ENCODE measurements at places on chromosomes 16 and 17.
A peak's percentile ranks its signal among the peaks of the same experiment; 100 is the strongest.

DNA sequence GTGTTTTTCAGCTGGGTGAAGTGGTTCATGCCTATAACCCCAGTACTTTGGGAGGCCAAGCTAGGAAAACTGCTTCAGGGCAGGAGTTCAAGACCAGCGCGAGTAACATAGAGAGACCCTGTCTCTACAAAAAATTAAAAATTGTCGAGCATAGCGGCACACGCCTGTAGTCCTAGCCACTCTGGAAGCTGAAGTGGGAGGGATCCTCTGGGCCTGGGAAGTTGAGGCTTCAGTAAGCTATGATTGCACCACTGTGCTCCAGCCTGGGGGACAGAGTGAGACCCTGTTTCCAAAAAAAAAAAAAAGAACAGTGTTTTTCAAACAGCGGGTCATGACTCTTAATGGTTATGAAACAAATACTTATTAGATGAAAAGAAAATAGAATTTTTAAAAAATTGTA is 2.3 kb upstream of the CYTH1 start:
- DNase-seq: no peak

DNA sequence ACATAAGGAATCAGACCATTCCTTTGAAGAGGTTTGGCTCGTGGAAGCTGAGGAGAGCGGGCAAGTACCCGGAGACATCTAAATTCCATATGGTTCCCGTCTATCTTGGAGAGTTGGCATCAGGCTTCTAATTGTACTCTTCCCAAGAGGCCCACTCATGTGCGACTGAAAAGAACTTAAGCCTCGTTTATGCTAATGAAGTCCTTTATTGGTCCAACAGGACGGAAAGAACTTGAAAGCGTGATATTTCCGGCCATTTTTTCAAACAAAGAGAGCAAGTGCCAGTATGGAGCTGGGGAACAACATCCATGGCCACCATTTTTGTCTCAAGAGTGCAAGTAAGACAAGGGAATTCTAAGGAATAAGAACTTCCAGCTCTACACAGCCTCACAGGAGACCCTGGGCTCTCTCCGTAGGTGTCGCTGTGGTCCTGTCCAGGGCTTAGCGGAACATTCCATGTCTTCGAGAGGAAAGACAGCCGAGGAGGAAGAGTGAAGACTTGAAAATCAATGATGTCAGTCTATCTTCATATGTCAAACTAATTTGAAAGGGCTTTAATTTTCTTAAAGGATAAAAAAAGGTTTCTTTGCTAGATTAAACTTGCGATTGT is 566.0 kb upstream of the PSMD7 start:
- DNase-seq: no peak

DNA sequence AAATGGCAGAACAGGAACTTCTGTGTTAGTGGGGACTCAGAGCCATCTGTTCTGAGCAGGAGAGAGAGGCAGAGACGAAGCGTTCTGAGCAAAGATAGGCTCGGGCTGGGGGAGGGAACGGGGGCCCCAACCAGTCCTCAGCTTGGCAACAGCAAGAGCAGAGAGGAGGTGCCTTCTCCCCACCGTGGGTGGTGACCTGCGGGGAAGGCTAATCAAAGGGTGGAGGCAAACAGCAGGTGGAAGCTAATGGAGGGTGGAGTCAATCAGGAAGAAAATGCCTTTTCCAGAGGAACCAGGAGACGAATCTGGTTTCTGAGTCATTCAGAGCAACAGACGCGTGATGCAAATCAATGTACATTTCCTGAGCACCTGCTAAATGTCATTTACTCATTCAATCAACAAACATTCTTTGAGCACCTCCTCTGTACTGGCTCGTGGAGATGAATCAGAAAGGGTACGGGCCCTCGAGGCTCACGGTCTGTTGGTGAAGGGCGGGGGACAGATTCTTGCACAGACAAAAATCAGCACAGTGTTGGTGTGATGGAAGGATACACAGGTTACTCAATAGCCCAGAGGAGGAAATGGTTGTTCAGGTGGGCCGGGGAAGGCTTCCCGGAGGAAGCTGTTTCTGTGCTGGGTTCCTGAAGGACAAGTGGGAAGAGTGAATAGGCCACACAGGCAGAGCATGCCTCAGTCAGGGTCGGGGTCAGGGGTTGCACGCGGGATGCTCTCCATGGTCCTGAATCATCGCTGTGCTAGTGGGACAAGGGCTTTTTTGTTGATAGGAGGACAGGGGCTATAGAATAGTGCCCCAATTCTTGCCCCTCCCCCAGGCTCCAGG is 5.7 kb upstream of the SPNS2 start:
- no peak for DNase-seq

GRCh38 chr17:69232650-69233049 is 4.0 kb upstream of the ABCA10 start:
- no peak for DNase-seq

DNA sequence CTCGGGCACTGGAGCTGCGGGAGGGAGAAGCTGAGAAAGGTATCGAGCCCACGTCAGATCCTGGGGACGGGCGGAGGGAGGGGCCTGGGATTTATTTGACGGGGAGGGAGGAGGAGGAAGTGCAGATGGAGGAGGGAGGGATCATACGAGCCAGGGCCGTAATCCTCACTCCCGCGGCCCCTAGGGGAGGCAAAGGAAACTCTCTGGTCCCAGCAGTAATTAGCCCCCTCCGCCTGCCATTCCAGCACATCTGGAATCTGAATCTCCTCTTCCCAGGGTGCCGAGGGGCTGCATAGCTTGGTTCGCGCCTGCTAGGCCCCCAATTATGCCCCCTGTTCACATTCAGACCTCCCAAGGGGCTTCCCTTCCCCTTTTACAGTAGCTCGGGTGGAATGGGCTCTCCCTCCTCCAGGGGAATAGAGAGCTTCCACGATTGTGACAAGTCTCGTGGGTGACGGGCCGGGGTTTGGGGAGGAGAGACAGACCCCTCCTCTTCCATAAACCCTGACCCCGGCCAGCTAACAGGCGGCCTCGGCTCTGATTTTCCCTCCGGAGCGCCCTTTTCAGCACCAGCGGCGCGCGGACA is at the start of gene SEZ6L2:
TSS of gene SEZ6L2 (minus strand) at position 35 of the 586 bp plus-strand sequence. CDS start 531 bp downstream, outside the sequence.
- DNase-seq: peak; percentile 90

DNA sequence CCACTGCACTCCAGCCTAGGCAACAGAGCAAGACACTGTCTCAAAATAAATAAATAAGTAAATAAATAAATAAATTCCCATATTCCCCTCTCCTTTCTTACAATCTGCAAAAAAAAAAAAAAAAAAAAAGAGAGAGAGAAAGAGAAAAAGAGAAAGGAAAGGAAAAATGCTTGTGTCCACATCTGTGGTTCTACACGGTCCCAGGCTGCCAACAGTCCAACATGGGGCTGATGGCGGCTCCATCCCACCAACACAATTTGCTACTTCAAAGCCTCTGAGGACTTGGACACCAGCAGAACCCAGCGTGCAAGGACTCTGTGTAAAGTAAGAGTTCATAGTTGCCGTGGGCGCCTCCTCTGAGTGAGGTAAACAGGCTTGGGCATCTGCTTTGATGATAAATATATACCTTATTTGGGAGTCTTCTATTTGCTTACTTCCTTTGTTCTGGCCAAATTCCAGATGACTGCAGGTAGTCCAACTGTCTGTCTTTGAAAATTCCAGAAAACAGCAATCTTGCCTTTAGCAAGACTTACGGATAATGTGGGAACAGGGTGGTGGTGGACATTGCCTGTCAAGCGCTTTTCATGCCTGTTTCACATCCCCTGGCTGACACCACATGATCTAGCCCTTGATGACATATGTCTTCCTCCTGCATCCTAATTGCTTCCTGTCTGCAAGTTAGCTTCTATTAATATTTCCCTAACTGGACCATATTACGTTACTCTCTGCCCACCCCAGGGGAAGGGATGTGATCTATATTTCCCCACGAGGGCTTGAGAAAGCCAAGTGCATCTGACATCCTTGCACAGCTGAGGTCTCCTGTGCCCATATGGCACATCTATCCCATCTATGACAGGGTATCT is 10.1 kb downstream of the LITAF start:
- no peak for DNase-seq

GRCh38 chr16:20504418-20504817 is 53.1 kb downstream of the ACSM2A start:
- DNase-seq: no peak

- no peak for DNase-seq
These were observed 571 bp downstream of the PRSS33 start for GRCh38 chr16:2786826-2787151.

- no peak for DNase-seq
These were observed 9.9 kb downstream of the NR1D1 start for GRCh38 chr17:40090237-40091119.

DNA sequence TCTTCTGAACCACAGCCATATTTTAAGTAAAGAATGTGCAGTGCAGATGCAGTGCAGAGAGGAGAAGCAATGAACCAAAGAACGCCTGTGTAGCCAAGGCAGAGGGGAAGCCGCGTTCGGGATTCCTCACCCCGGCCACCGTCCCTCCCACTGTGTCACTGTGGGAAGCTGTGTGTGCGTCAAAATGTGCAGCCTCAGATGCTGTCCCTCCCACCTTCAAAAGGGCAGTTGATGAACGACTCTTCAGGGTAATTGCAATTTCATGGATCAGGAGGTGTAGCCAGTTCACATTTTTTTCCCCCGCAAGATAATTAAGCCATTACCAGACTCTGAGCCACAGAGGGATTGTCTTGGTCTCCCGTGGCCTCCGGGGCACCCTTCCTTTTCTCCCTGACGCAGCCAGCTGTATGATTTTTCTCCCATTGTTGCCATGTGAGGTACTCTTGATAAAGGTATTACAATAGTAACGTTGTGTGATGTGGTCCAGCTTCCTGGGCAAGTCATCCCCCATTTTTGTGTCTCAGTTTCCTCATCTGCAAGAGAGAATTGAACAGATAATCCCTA is 190.0 kb downstream of the FOXL1 start:
- DNase-seq: no peak

GRCh38 chr16:64579712-64580111 is 542.2 kb downstream of the CDH11 start:
- no peak for DNase-seq

- DNase-seq: no peak
These were observed 6.6 kb upstream of the SPAG7 start for GRCh38 chr17:4974115-4974670.

DNA sequence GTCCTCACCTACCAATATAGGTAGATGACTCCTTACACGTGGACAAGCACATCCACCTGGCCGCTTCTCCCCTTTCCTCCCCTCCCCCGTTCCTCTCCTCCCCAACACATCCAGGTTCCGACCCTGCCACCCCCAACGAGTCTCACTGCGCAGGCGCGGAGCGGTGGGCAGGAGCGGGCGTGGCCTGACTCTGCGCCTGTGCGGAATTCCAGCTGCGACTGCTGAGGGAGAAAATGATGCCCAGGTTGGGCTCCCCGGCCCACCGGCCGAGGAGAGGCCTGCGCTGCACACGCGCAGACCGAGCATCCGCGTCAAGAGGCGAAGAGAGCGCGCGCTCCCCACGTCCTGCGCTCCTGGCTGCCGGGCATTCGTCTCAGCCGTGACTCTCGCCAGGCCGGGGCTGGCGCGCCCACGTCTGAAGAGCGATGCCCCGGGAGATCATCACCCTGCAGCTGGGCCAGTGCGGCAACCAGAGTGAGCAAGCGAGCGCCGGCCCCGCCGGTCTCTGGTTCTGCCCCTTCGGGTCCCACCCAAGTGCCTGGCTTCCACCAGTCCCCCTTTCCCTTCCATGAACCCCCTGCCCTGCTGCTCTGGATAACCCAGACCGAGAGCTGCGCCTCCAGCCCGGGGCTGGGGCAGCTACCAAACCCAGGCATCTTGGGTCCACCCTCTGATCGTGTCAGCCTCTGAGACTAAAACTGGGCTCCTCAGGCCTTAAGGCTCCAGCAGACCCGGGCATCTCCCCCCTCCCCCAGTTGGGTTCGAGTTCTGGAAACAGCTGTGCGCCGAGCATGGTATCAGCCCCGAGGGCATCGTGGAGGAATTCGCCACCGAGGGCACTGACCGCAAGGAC is at the start of gene TUBG2:
TSS of gene TUBG2 (plus strand) at position 206 of the 853 bp plus-strand sequence. CDS start at position 426, 220 bp downstream.
- DNase-seq: peak; percentile 54

DNA sequence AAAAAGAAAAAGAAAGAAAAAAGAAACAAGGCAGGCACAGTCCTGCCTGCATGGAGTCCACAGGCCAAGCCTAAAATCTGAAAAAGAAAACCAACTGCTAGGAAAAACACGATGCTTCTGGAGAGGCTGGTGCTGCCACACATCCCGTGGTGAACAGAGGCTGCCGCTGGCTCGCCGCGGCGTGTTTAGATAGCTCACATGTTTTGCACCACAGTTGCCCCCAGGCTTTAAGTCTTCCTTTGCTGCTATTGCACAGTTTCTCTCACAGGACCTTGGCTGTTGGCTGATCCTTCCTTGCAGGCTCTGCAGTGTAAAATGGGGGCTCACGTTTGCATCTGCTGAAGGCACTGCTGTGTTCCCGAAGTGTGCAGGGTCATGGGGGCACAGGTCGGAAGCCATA is 8.6 kb downstream of the SLC6A4 start:
- no peak for DNase-seq

GRCh38 chr16:17526956-17527937 is 56.5 kb upstream of the XYLT1 start:
- no peak for DNase-seq

- DNase-seq: no peak
These were observed 5.4 kb downstream of the CD2BP2 start for GRCh38 chr16:30349675-30350074.

- no peak for DNase-seq
These were observed 39.5 kb upstream of the ATP2A3 start for GRCh38 chr17:4003501-4004421.

DNA sequence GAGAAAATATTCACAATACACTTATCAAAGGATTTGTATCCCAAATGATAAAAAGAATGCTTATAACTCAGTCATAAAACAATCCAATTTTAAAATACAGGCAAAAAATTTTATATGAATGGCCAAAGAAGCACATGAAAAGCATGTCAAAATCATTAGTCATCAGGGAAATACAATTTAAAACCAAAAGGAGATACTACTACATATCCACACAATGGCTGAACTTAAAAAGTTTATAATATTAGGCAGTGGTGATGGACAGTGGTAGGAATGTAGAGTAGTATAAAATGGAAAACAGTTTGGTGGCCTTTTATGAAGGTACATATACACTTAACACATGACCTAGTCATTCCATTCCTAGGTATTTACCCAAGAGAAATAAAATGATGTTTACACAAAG is 12.2 kb downstream of the CMC2 start:
- DNase-seq: no peak

DNA sequence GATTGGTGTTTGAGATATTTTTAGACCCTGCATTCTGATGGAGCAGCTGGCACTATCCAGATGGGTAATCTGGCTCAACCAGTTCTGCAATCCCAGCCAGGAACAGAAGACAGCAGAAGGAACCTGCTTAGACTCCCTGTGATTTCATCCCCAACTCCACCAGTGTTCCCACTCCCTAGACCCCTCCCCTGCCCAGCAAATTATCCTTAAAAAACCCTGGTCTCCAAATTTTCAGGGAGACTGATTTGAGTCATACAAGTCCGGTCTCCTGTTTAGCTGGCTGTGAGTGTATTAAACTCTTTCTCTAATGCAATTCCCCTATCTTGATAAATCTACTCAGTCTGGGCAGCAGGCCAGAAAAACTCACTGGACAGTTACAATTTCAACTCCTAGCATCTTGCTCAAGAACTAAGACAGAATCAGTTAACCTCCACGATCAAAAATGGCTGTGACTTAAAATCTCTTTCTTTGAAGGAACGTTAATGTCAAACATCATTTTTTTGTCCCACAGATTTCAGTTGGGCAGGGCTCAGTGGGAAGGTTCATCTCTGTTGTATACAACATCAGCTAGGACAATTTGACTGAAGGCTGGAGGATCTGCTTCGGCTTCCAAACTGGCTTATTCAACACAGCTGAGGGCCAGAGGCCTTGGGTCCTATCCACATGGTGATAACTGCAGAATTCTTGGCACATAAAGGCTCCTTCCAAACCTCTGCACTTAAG is 4.9 kb upstream of the RBL2 start:
- peak; percentile 14 for DNase-seq

GRCh38 chr17:61970030-61970429 is 42.2 kb upstream of the INTS2 start:
- DNase-seq: no peak
